Thyroid gland (tissue), 4 donors: ENCODE measurements at places on chromosomes 6 and 20.

DNA sequence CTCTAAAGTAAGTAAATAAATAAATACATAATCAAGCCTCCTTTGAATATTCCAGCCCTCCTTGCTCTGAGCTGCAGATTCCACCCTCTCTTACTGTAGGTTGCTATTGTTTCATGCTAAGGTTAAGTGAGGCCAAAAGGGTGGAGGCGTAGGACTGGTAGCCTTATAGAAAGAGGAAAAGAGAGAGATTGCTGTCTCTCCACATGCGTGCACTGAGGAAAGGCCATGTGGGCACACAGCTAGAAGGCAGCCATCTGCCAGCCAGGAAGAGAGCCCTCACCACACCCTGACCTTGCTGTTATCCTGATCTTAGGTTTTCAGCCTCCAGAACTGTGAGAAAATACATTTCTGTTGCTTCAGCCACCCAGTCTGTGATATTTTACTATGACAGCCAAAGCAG lies 87.4 kb upstream of the SHLD1 start:
- DNase-seq = no peak

GRCh38 chr6:17470938-17471327 lies 77.5 kb downstream of the CAP2 start:
- no peak for DNase-seq

GRCh38 chr6:101517632-101518031 lies 124.1 kb downstream of the GRIK2 start:
- DNase-seq = no peak

DNA sequence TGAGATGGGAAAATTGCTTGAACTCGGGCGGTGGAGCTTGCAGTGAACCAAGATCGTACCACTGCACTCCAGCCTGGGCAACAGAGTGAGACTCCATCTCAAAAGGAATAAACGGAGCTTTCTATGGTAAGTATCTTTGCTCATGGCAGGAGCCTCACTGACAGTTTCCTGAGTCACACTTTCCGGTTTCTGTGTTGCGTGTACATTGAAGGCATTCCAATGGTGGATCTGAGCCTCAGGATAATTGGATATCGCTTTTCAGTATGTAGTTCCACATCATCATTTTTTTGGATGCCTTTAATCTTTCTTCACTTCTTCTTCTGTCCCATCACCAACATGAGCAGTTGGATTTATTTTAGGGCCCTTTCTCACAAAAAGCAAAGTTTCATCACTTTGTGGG lies 28.6 kb upstream of the GTSF1L start:
- DNase-seq = no peak

- no peak for DNase-seq
Measured at GRCh38 chr6:41051873-41052272, 1.1 kb upstream of the APOBEC2 start.
